GM06990 (cell line): ENCODE measurements at places on chromosomes 7 and 10.

- DNase-seq, result no peak
Observed at GRCh38 chr7:139618482-139619366, 95.2 kb downstream of the CLEC2L start.

GRCh38 chr10:59372543-59372942 lies 10.2 kb upstream of the FAM13C start:
- DNase-seq, result no peak

GRCh38 chr10:38094927-38095574 lies 914 bp downstream of the ZNF37A start:
- no peak for DNase-seq

DNA sequence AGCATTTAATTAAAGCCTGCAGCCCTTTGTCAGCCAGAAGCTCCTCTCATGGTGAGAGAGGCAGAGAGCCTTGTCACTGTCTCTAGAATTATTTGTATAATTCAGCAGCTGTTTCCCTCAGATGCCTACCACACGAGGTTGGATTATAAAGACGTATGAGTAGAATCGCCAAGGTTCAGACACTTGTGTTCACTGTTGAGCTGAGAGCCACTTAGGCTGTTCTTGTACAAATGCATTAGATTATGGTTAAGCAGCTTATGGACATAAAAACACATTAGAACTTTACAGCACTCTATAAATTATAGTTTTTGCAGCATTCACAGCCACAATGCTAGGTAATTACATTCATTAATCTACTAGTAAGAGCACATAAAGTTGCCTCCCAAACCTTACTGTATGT lies 282.6 kb downstream of the AUTS2 start:
- no peak for DNase-seq

- DNase-seq, result no peak
Observed at GRCh38 chr7:148611692-148612091, 21.1 kb downstream of the C7orf33 start.
